ENCODE measurements at places on chromosomes 7 and 10.
A peak's percentile ranks its signal among the peaks of the same experiment; 100 is the strongest.

- DNase-seq: no peak
These were observed 102.7 kb downstream of the KMT2C start for GRCh38 chr7:152333134-152333533.

GRCh38 chr10:104253106-104253505 is 1.6 kb upstream of the GSTO1 start:
- no peak for DNase-seq

- DNase-seq: no peak
These were observed 38.1 kb downstream of the RASGEF1A start for GRCh38 chr10:43228783-43229207.

DNA sequence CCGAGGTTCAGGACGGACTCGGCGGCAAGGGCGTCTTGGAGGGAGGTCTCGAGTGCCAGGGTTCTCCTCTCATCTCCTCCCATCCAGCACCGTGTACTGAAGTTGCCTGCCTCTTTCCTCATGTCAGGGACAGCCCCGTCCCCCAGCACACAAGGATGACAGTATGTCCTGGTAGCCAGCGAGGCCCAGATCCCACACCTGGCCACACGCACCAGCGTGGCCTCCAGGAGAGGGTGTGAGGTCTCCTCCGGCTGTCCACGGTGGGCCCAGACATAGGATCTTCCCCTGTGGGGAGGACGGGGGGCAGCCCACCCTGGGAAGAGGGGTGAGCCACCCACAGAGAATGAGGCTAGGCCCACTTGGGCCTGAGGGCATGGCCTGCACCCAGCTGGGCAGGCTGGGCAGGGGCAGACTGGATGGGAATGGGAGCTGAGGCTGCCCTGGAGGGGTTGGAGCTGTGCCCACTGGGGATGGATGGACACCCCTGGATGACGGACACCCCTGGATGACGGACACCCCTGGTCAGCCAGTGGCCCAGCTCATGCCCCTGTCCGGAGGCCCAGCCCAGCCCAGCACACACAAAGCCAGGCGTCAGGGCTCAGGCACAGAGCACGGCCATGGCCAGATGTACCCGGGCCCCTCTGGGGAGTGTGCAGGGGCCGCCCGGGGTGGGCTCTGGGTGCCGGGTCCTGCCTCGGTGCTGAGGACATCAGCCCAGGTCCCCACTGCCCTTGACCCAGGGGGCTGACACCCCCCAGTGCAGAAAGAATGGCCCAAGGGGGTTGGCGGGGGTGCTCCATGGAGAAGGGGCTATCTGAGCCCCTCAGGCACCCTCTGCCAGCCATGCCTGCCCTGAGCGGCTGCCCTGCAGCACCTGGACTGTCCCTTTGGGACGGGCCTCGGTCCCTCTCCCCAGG is 30.9 kb upstream of the CFAP46 start:
- DNase-seq: no peak

DNA sequence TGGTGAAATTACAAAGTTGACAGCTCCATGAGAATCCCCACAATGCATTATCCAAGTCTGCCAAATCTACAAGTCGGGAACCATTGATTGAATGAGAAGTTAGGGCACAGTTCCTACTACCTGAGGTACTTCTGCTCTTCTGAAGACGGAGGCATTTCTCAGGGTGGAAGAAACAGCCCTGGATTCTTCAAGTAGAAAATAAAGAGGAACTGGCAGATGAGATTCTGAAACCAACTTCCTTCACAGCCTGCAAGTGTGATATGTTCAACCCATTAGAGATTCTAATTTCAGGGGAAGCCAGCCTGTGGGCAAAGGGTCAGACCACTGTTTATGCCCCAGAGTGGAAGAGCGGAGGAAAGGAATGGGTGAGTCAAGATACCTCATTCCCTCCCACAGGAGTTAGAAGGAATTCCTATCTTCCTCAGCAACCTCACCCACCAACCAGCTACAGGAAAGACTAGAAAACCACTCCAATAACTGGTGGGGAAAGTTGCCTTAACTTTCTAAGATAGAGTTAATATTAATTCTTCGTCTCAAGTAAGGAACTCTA is 50.5 kb upstream of the BMPER start:
- DNase-seq: no peak

DNA sequence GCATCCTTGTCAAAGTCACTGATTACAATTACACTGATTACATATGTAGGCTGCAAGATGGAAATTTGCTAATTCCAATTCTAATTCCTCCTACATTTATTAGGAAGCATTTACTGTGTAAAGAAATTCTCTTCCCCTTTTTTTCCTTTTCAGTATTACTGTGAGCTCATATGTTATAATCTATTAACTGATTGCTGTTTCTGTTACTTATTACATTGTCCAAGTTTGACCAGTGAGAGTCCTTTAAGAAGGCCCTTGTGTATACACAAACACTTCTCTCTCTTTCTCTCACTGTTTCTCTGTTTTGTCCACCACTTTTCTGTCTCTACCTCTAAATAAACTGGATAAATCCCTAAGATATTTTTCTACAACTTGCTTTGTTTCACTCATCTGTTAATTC is 31.5 kb downstream of the PHF14 start:
- DNase-seq: no peak

DNA sequence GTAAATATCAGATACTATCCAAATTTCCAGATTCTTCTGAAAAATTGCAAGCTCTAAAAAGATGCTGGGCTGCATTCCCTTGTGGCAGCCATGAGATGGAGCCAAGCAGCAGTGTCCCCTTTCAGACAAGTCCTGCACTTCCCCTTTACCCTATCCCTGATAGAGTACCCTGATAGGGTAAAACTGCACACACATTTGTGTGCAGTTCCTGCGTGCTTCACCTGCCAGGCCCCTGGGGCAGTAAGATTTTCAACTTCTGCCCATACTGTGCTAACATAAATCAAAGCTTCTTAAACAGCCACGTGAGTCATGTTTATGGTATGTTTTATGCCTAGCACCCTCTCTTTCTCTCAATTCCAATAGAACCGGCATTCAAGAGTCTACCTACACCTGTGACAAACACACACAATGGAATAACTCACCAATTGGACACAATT is 52.2 kb downstream of the IFIT5 start:
- DNase-seq: peak; percentile 31

DNA sequence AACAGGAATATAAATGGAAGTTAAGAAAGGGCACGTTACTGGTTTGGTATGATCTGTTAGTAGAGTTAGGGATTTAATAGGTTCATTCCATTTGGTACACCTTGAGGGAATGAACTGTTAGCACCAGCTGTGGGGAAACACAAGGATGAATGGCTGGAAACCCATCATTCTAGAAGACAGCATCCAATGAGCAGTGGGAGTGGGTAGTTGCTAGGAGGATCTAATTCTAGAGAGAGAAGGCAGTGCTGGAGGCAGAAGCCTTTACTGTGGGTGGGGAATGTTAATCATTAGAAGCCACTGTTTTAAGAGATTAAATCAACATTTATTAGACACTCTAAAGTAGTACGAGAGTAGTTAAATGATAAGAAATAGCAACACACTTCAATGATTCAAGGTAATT is 15.5 kb upstream of the GPR15LG start:
- DNase-seq: no peak

- no peak for DNase-seq
These were observed 38.9 kb upstream of the GDF10 start for GRCh38 chr10:47261121-47261520.
